ENCODE measurements at places on chromosomes 1 and 21.

- DNase-seq, result no peak
Observed at GRCh38 chr1:21344750-21345443, 54.6 kb upstream of the ECE1 start.

DNA sequence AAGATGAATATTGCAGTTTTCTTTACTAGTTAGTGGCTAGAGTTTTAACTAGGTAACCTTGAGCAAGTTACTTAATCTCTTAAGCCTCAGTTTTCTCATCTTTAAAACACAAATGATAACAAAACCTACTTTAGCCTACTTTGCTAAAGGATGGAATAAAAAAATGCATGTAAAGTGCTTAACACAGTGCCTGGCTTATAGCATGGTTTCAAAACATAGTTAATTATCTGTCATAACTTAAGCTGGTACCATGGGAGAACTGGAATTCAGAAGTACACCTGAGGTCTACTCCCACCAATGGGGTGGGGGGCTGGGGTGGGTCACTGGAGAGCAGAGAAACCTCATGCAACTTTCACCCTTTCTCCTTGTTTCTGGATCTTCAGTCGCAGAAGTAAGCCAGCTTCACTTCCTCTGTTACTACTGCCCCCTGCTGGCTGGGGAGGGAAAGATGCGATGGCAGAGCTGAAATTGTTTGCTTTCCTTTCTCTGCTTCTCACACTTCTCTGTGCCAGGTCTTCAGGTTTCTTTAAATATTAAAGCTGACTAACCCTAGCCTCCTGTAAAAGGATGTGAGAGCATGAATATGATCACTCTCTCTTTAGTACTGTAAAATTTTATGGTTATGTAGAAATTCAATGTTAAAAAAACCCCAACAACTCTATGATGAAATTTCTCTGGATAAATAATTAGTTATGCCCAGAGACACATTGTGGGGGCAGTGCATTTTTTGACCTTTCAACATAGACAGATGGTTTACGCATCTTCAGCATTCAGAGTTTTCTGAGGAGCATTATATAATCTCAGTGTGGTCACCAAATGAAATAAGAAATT lies 324.2 kb downstream of the HLX start:
- no peak for DNase-seq

- DNase-seq, result peak; percentile 100
Observed at GRCh38 chr1:185646202-185646683, 87.9 kb upstream of the HMCN1 start.

DNA sequence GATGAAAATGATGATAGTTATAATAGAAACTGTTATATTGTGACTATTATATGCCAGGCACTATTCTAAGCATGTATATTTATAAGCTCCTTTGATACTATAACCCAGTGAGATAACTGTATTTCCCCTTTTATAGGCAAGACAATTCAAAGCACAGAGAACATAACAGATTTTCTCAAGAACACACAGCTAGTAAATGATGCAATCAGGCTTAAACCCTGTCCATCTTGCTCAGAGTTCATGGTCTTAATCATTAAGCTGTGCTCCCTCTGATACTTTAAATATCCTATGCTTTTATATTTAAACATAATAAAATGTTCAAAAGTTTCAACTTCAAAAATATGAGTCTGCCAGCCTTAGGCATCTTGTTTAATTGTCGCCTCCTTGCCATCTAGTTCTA lies 88.6 kb downstream of the PHTF1 start:
- no peak for DNase-seq

DNA sequence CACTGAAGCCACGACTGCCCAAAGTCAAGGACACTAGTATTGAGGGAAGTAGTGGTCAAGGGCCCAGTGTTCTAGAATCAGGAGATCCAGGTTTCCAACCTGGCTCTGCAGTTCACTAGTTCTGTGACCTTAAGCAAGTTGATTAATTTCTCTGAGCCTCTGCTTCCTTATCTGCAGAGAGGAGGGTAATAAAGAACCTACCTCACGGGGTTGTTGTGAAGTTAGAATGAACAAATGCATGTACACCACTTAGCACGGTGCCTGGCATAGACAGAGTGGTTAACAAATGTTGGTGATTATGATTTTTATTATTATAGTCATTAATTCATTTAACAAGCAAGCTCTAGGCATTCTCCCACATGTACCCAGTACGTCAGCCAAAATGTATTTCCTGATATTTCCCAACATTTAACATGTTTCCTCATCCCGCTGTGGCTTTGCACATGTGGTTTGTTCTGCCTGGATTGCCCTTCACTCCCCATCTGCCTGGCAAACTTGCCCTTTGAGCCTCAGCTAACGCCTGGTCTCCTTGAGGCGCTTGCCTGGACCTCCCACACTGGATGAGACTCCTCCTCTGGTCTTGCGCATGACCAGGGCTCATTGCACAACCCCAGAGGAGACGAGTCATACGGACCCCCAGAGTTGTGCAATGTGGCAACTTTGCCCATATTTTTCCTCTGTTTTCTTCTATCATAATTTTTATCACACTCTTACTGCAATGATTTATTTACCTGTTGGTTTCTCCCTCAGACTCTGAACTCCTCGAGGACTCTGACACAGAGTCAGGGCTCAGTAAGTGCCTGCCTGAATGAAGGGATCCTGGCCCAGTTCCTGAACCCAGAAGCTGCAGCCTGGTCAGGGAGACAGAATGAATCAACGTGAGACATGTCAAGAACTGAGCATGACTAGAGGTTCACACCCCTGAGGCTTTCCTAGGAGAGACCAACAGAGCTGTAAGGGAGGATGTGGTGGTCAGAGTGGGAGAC lies 20.7 kb upstream of the MFSD2A start:
- DNase-seq, result peak; percentile 60

- no peak for DNase-seq
Observed at GRCh38 chr1:182114627-182115023, 53.1 kb upstream of the ZNF648 start.

GRCh38 chr1:165364568-165365133 lies 8.1 kb upstream of the LMX1A start:
- no peak for DNase-seq

DNA sequence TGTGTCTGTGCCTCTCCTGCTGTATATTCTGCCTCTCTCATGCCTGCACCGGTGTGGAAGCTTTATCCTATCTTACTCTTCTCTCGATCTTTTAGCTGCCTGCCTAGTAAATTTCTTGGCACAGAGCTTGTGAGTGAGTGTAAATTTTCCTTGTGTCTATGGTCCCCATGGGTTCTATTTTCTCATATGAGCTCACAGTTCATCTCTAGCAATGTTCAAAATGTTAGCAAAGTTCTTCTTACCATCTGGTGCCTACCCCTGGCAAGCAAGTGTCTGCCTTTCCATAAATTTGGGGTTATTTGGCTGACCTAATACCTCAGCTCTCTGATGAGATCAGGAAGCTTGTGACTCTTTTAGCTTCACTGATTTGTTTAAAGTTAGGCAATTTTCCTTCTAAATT lies 572.1 kb upstream of the BRINP3 start:
- no peak for DNase-seq

- no peak for DNase-seq
Observed at GRCh38 chr21:34003428-34003827, 70.0 kb upstream of the MRPS6 start.

DNA sequence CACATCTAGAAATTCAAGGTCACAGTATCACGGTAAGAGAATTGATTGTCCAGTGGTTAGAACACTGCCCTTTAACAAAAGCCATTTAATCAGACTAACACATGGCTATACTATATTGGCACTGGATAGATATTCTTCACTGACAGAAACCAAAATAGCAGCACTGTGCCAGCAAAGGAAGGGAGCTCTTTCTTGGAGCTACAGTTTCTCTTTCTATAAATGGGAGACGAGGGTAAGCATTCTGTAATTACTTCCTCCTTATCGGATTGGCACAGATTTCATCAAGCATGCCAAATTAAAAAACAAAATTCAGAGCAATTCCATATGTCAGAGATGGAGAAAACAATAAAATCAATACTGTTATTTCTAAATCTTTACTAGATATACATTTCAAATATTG lies 115.7 kb upstream of the CACYBP start:
- no peak for DNase-seq

- DNase-seq, result no peak
Observed at GRCh38 chr1:214476229-214476985, 75.0 kb downstream of the PTPN14 start.

- DNase-seq, result no peak
Observed at GRCh38 chr1:114097109-114097508, 56.6 kb downstream of the SYT6 start.

DNA sequence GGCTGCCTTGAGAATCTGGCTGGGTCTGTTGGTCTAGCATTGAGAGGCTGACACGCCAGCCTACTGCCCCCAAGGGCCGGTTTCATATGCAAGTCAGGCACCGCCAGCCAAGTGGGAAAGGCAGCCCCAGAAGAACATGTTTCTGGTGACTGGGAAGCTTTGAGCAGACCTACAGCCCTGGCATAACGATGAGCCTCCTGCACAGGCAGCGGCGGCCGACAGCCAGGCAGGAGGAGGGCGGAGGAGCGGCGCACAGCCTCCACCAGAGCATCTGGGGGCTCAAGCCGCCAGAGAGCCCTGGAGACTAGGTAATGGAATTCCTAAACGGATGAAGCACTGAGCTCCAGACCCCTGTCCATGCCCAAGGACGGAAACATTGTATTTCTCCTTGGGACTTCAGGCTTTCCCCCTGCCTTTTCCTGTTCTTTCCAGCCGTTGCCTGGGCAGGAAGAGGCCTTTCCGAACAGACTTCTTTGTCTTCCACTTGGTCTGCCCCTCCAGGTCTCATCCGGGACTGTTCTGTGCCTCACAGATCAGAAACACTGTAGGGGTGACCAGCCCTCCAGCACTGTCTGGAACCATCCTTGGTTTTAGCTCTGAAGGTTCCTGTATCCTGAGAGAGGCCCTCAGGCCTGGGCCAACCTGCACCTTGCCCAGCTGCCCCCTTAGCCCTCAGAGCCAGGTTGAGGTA lies 59.5 kb downstream of the IRF2BP2 start:
- DNase-seq, result no peak

GRCh38 chr1:41526956-41527561 lies 42.6 kb upstream of the EDN2 start:
- no peak for DNase-seq

- DNase-seq, result no peak
Observed at GRCh38 chr1:59522925-59523505, 226.1 kb downstream of the FGGY start.

DNA sequence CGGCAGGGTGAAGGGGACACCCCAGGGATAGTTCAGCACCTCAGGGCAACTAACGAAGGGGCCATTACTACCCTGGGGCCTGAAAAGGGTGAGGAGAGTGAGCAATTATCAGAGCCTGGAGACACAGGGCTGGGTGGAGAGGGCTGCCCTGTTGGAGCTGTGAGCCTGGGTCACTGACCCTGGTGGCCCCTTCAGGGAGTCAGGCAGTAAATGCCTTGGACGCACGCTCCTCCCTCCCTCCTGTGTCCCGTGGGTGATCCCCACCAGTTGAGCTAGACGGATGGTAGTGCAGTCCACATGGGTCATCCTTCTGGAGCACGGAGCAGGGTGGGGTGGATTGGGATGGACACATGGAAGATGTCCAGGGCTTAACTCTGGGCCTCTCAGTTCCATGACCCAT lies 305.3 kb downstream of the PTPRU start:
- DNase-seq, result no peak

GRCh38 chr1:5596651-5597050 lies 395.6 kb downstream of the NPHP4 start:
- DNase-seq, result no peak

DNA sequence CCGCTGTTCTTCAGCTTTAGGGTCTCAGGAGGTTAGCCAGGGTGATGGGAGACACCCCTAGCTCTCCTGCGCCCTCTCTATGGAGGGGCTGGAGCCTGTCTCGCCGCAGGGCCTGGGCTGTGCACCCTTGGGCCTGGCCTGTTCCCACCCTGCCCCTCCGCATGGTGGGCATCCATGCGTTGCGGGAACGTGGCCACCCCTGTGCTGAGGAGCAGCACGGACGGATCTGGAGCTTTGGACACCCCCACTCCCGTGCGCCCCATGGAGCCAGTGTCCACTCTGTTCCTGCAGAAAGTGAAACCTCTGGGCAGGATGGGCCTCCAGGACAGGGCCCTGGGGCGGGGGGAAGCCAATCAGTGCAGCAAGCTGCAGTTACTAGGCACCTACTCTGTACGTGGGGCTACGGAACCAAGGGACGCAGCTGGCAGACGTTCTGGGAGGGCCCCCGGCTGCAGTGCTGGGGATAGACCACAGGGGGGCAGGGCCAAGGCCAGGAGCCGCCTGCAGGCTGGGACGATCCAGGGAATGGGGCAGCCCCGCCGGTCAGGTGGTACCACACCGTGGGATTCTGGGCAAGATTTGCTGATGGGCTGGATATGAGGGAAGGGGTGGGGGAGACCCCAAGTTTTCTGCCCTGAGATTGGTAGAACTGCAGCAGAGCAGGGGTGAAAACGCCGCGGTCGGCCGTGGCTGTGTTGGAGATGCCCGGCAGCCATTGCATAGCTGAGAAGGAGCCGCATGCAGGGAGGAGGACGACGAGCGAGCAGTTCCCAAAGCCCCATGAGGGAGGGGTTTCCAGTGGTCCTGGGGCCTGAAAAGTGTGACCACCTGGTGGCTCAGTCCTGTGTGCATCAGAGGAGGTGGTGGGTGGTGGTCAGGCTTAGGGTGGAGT lies 43.3 kb downstream of the TP73 start:
- DNase-seq, result no peak

DNA sequence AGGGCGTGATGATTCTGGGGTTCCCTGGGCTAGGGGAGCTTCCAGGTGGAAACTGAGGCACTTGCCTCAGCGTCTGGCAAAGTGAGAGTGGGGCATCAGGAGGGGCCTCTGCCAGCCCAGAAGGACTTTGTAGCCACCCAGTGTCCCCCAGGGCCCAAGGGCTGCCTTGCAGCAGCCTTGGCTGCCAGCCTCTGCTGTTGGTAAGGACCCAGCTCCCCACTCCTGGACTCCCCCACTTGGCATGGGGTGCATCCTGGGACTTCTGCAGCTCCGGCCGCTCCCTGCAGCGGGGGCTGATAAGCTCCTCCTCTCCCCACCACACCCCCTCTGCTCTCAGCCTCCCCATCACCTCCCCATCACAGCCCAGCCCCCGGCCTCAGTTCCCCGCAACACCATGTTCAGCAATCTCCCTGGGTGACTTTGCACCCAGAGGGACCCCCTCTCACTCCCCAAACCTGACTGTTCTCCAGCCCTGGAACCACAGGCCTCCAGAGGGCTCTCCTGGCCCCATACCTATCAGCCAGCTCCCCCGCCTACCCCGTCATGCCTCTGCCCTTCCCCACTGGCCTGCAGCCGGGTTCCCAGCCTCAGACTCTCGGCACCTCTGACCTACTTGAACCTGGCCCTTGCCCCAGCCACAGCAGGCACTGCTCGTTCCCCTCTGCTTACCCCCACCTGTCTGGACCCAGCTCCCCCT lies 113.0 kb downstream of the CRYAA start:
- no peak for DNase-seq

- no peak for DNase-seq
Observed at GRCh38 chr1:3029481-3029961, 8.3 kb downstream of the ACTRT2 start.

- no peak for DNase-seq
Observed at GRCh38 chr1:199007423-199007822, 368.6 kb downstream of the PTPRC start.
